Inflammatory macrophage treated with lipopolysaccharide for 1 hour (primary cell): ENCODE measurements at places on chromosomes 6 and 20.

DNA sequence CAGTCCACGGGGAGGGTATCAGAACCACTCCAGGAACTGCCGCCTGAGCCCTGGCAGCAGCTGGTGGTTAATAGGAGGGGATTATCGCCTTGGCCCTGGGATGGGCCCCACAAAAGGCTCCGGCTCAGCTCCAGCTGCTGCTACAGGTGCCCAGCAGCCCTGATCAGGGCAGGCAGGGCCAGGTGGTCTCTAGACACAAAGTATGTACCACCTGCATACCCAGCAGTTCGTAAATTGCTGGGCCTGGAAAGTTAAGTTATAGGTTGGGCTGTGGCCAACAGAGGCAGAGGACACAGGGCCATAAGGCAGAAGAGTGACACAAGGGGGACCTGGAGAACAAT, 35.1 kb downstream of the RRBP1 start:
- DNase-seq, result no peak

- no peak for DNase-seq
Measured at GRCh38 chr6:42347456-42347855, 104.3 kb downstream of the TRERF1 start.

DNA sequence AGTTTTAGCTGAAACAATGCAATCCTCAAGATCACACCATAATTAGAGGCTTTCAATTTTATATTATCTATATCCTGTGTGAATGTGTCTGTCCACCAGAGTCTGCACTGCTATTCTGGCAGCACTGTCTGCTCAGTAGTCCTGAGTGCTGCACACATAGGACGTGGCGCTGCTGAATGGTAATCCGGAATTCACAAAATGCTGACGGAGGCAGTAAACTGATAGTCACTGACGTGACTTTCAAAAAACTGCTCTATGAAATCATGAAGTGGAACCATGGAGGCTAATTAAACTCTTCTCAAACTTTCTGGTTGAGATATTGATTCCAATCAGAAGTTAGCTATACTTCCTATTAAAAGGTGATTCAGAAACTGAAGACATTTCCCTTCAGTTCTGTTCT, 190.8 kb upstream of the NOX3 start:
- DNase-seq, result no peak

- no peak for DNase-seq
Measured at GRCh38 chr20:19056909-19057308, 155.5 kb upstream of the SLC24A3 start.

GRCh38 chr20:56752274-56752673, 123.2 kb downstream of the TFAP2C start:
- no peak for DNase-seq

DNA sequence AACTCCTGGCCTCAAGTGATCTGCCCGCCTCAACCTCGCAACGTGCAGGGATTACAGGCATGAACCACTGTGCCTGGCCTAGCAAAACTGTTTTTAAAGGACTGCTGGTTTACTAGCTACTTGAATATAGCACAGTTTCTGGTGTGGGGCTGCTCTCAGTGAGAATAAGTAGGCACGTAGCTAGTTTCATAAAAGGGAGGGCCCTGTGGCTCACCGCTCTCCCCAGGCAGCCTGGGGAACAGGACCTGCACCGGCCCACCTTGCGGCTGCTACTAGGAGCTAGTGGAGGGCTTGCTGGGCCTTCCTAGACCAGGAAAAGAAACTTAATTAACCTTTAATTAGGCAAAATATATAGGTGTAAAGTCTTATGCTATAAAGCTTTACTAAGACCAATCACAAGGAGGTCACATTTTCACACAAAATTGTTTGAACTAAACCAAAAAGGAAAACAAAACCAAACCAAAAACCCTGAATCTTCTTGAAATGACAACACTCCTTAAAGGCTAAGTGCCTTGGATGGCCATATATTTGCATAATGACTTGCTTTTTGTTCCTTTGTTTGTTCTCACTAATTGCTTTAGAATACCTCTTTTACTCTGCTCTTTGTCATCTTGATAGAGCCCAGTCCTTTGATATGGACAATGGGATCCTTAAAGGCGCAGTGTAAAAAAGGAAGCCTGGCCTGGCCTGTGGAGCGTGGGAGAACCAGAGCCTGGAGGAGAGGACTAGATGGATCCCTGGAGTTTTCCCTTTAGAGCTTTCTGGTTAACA, 69.5 kb upstream of the SAMD5 start:
- no peak for DNase-seq

GRCh38 chr6:131024565-131024964, 38.5 kb downstream of the EPB41L2 start:
- no peak for DNase-seq

DNA sequence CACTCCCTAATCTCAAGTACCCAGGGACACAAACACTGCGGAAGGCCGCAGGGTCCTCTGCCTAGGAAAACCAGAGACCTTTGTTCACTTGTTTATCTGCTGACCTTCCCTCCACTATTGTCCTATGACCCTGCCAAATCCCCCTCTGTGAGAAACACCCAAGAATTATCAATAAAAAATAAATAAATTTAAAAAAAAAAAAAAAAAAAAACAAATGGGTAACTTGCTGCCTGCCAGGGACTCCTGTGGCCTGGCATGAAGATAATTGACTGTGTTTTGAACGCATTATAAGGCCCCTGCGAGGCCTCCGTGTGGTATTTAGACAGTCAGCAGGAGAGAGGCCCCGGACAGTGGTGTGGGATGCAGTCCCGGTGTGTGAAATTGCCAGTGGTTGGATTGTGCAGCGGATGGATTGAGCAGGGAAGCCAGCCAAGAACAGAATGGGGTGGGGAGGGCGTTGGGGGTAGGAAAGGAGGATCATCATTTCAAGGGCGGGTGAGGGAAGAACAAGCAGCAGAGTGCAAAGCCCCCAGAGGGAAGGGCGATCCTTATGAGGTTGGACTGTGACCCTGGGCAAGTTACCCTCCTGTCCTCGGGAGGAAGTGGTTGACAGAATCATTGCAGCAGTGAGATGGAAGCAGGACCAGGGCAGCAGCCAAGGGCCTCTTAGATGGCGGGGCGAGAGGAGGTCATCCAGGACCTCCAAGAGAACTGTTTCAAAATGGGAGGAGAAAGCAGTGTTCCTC, 43.3 kb downstream of the PPARD start:
- no peak for DNase-seq

- DNase-seq, result no peak
Measured at GRCh38 chr20:2022163-2022562, 28.3 kb upstream of the PDYN start.

DNA sequence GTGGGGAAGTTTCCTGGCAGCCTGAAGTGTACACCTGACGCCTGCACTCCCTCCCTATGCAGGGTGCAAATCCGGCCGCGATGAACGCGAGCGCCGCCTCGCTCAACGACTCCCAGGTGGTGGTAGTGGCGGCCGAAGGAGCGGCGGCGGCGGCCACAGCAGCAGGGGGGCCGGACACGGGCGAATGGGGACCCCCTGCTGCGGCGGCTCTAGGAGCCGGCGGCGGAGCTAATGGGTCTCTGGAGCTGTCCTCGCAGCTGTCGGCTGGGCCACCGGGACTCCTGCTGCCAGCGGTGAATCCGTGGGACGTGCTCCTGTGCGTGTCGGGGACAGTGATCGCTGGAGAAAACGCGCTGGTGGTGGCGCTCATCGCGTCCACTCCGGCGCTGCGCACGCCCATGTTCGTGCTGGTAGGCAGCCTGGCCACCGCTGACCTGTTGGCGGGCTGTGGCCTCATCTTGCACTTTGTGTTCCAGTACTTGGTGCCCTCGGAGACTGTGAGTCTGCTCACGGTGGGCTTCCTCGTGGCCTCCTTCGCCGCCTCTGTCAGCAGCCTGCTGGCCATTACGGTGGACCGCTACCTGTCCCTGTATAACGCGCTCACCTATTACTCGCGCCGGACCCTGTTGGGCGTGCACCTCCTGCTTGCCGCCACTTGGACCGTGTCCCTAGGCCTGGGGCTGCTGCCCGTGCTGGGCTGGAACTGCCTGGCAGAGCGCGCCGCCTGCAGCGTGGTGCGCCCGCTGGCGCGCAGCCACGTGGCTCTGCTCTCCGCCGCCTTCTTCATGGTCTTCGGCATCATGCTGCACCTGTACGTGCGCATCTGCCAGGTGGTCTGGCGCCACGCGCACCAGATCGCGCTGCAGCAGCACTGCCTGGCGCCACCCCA, 1.2 kb downstream of the GPR6 start:
- DNase-seq, result no peak

DNA sequence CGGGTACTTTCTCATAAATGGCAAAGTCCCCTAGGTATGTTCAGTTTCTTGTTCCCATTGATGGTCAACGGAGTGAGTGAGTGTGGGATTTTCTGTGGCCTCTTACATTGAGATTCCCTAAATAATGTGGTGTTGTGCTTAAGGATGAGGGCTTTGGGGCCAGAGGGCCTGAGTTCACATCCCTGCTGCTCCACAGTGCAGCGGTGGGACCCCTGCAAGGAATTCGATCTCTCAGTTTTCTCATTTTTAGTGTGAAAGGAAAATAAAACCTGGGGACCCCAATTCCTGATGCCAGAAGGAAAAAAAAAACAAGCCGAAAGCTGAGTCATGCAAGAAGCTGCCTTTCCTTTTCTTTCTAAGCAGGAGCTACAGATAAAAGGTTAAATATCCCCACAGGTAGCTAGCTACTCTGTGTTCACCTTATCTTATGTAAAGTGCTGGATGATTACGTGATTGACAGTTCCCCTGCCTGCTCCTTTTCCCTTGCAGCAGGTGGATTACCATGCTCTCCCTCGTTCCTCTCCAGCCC, 120.2 kb upstream of the CLDN20 start:
- no peak for DNase-seq

DNA sequence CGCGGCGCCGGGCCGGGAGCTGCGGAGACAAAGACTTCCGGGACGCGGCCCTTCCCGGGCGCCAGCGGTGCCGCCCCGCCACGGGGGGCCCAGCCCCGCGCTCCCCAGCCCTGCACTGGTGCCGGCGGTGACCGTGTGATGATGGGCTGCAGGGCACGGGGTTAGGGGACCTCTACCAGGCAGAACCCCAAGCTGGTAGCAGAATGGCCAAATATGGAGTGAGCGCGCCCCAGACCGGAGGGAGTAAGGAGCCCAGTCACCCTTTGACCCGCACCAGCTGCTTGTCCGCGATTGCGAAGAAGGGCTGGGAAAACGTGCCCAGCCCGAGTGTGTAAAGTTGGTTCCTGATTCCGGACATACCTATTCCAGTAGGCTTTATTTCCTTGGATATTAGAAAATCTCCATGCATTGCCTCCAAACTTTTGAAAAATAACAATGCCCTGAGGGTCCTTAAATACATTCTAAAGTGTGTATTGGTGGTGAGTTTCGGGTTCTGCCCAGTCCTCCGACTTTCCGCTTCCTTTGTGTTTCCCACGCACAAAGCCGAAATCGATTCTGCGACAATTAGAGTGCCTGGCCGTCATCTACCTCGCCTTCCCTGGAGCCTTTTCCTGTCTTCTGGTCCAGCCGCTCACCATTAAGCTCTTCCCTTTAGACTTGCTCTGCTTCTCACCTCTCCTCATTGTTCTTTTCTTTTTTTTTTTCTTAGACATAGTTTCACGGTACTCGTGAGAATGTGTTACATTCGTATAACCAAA, 1.1 kb downstream of the ABRACL start:
- peak; percentile 41 for DNase-seq

- DNase-seq, result no peak
Measured at GRCh38 chr6:122953766-122954165, 42.3 kb upstream of the CLVS2 start.

DNA sequence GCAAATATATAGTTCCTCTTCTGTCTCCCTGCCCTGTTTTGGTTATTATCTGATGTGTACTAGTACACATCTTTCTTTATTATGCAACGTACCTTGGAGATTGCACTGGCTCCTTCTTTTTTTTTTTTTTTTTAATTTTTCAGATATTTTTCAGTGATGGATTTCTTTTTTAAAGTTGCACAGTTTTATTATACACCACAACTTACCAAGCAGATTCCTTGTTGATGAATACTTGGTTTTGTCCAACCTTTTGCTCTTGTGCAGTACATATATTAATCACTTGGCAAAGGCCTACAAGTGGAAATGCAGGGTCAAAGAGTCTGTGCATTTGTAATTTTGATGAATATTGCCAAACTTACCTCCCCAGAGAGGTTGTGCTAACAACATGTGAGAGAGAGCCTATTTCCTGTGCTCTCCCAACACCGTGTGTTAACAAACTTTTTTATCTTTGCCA, 50.1 kb upstream of the RNF24 start:
- no peak for DNase-seq

- DNase-seq, result no peak
Measured at GRCh38 chr20:44644667-44645131, 6.8 kb downstream of the ADA start.

DNA sequence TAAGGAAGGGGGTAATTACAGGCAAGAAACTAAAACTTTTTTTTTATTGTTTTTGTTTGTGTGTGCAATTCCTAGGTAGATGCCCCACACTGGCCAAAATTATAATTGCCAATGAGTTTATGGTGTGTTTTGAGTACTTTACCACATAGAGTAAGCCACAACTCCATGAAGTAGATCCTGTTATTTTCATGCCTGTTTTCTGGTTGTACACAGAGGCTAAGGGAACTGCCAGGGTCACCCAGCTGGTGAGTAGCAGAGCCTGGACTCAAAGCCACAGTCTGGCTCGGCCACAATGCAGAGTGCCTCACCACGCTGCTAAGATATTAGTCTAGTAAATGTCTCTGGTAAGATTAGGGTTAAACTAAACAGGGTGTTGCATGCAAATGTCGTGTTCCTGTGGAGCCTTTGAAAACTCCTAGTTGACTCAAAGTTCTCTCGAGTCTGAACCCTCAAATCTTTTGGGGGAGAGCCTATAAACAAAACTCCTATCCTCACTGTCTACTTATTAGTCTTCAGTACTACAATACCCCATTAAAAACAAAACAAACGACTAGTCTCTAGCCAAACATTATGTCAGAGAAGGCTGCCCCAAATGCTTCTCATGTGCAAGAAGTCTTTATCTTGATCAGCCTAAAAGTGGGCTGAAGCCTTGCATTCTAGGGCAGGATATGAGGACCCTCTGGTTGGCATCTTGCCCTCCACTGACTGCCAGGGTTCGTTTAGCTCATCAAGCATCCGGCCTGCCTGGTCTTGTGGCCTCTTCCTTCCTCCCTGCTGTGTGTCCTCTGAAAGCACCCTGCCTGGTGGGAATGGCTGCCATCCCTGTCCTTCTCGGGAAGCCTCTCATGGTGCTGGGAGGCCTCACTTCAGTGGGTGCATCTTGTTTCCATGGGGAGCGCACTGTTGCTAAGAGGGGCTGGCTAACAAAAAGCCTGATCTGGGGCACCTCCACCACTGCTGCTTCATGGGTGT, 4.2 kb downstream of the DUSP22 start:
- no peak for DNase-seq

- DNase-seq, result no peak
Measured at GRCh38 chr6:46440641-46441040, 50.6 kb downstream of the RCAN2 start.

GRCh38 chr6:161082215-161082614, 90.6 kb downstream of the MAP3K4 start:
- no peak for DNase-seq

- no peak for DNase-seq
Measured at GRCh38 chr20:40875116-40876085, 153.2 kb upstream of the TOP1 start.
